PC-3 (cell line): ENCODE measurements at places on chromosomes 2 and 18.
A peak's percentile ranks its signal among the peaks of the same experiment; 100 is the strongest.

DNA sequence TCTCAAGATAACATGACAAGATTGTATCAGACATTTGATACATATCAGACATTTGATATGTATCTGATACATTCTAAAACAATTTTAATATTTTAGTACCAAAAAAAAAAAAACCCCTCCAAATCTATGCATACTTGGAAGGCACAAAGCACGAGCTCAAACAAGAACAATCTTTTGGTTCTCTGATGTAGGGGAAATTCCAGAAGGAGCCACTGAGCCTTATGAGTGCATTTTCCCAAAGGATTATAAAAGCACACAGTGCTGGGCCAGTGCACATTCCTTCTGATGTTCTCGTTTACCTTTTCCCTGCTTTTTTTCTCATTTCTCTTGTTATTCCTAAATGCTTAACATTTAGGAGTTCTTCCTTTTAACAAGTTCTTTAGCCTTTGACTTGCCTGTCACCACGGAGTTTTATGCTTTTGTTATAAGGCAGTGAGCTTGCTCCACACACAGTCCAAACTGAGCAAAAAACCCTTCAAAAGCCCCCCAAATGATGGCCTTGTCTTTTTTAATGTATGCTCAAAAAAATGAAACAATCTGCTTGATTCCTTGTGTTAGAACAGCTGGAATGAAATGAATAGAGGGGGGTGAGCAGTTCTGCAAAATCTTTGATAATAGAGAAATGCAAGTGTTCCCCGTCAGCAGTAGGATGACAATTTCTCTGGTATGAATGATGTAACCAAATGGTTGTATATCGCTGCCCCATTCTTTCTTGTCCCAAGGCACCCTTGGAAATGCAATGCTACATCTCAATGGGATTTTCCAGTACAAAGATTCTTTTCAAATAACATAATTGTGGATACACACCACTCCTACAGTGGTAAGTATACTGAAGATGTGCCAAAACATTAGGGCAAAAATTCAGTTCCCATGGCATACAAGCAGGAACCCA, 597.2 kb upstream of the ZEB2 start:
- DNase-seq = no peak

- peak; percentile 96 for DNase-seq
Observed at GRCh38 chr18:11808001-11808855, 43.0 kb upstream of the CHMP1B start.

- peak; percentile 43 for DNase-seq
Observed at GRCh38 chr2:11343650-11344341, 640 bp downstream of the ROCK2 start.

DNA sequence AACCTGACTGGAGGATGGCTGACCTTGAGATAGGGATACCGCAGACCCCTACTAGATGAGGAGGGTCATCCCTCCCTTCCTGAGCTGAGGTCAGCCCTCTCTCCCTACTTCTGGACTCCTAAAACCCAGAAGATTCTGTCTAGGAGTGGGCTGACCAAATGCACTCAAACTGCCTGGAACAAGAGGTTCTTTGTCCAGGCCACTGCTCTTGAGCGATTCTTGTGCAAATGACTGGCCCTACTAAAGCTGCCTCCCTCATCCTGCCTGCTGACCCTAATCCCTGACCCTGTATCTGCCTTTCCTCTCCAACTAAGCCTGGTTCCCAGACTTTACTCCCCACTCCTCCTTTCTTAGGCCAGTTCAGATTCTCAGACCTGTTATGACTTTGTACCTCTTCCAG, 56.2 kb downstream of the EFR3B start:
- DNase-seq = no peak

GRCh38 chr2:28824207-28824606, 13.6 kb downstream of the SPDYA start:
- no peak for DNase-seq

DNA sequence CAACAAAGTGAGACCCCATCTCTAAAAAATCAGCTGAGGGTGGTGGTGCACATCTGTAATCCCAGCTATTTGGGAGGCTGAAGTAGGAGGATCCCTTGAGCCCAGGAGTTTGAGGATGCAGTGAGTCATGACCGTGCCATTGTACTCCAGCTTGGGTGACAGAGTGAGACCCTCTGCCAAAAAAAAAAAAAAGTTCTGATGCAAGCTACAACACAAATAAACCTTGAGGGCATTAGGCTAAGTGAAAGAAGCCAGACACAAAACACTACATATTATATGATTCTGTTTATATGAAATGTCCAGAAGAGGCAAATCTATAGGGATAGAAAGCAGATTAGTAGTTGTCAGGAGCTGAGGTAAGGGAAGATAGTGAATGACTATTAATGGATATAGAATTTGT, 13.0 kb downstream of the YWHAQ start:
- DNase-seq = peak; percentile 28
